ENCODE measurements at places on chromosomes 1 and 21.

GRCh38 chr1:103146166-103146565 is 37.8 kb upstream of the COL11A1 start:
- no peak for DNase-seq

GRCh38 chr1:11693024-11693590 is 1.6 kb downstream of the DRAXIN start:
- peak; percentile 10 for DNase-seq

- DNase-seq = no peak
Observed at GRCh38 chr1:21783679-21784603, 992 bp upstream of the USP48 start.

GRCh38 chr1:31099293-31100032 is 33.9 kb upstream of the PUM1 start:
- no peak for DNase-seq

- no peak for DNase-seq
Observed at GRCh38 chr1:159170639-159171038, 776 bp upstream of the CADM3 start.

DNA sequence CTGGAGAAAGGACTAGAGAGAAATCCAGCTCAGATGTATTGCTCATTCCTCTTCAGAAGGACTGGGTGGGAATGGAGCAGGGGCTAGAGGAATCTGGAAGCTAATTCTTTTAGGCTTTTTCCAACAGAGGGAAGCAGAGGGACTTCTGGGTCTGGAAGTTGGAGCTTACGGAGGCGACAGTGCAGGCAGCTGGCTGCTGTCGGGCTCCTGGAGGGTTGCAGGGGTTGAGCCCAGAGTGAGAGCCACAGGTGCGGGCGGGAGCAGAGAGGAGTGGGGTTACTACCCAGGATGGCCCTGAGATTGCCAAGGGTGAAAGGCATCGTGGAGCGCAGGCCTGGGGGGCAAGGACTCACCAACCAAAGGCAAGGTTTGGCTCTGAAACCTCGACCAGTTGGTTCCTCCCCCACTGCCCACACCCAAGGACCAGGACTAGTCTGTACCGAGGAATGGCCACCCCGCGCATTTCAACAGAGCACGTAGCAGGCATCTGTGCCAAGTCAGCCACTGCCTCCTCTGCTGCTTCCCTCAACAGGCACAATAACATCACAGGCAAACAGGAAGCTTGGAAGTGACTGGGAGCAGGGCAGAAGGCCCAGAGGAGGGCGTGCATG is 22.7 kb upstream of the EDN2 start:
- DNase-seq = no peak

- DNase-seq = no peak
Observed at GRCh38 chr1:33948291-33948690, 84.4 kb downstream of the HMGB4 start.

DNA sequence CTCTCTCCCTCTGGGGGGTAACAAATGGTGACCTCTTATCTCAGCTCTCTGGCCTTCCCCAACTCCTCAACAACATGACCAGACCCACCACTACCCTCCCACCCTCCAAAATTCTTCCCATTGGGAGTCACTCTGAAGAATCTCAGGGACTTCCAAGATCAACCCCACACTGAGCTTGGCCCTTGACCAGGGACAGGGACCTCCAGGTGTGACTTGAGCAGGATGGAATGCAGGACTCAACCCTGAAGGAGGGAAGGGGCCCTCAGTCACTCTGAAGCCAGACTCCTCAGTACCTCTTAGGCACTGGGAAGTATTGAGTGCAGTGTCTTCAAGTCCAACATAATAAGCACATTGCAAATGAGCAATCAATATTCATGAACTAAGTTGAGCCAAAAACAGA is 1.9 kb downstream of the CASQ1 start:
- DNase-seq = no peak

- DNase-seq = no peak
Observed at GRCh38 chr1:27348861-27349783, 7.3 kb downstream of the SYTL1 start.
